Activated T-helper 2 cell treated with anti-CD3 and anti-CD28 coated beads, Interferon-gamma antibody, Interleukin-2, Interleukin-4, amounts not matched to agents 10 μg/mL and 5 μg/mL and 100 μg/mL, durations not matched to agents 14 hours and 24 hours and 36 hours (primary cell): ENCODE measurements at places on chromosomes 6 and 20.

DNA sequence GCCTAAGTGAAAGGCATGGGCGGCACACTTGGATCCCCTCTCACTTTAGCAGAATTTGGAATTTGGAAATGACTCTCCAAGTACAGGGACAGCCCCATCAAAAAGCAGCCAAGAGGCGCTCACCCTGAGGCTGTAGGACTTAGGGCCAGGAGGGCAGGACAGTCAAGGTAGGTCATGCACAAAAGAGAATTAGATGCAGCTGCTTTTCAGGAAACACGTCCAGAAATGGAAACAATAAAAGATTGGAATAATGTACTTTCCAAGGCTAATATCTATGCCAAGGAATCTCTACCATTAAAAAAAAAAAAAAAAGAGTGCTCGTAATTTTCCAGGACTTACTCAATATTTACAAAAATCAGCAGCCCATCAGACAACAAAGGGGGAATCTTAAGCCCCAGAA is 19.9 kb downstream of the PREP start:
- DNase-seq = no peak
- no peaks in the 10 kb centered on the region for H3K27me3 ChIP-seq
- no peak overlapping the region for H3K4me3 ChIP-seq
- peaks cover 28% of the 10 kb centered on the region for H3K4me1 ChIP-seq
- H3K36me3 ChIP-seq = peaks cover 30% of the 10 kb centered on the region
- H3K27ac ChIP-seq = no peak overlapping the region

- peak; percentile 33 for DNase-seq
- H3K36me3 ChIP-seq = peaks cover 23% of the 10 kb centered on the region
- H3K27me3 ChIP-seq = no peaks in the 10 kb centered on the region
- peaks cover 77% of the 10 kb centered on the region for H3K4me1 ChIP-seq
- peak overlapping the region; percentile 70 for H3K4me3 ChIP-seq
- H3K27ac ChIP-seq = peak overlapping the region; percentile 96
These were observed 113.7 kb upstream of the DTNBP1 start for GRCh38 chr6:15776458-15776980.

DNA sequence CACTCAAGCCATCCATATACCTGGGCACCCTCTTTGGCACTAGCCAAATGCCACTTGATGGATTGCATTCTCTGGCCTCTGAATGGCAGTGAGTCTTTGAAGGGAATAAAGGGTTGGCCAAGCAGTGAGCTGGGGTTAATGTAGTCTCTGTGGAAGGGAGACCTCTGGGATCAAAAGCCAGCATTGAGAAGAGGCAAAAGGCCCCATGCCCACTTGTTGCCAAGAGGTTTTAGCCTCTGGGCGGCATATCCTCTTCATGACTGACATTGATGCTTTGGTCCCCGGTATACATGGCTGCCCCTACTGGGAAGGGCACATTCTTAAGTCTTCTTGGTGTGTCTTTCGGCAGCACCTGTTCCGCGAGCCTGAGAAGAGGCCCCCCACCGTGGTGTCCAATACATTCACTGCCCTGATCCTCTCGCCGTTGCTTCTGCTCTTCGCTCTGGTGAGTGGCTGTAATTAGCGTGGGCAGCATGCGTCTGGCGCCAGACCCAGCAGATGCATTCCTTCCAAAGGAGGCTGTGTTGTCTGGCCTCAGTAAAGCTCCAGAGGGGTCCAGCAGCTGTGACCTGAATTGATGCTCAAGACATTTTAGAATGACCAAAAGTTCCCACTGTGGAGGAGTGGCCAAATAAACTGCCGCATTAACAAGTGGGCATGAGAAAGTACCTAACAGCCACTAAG is 29.5 kb downstream of the GHRH start:
- H3K4me3 ChIP-seq = no peak overlapping the region
- H3K4me1 ChIP-seq = peaks cover 3% of the 10 kb centered on the region
- H3K27me3 ChIP-seq = no peaks in the 10 kb centered on the region
- no peak for DNase-seq

DNA sequence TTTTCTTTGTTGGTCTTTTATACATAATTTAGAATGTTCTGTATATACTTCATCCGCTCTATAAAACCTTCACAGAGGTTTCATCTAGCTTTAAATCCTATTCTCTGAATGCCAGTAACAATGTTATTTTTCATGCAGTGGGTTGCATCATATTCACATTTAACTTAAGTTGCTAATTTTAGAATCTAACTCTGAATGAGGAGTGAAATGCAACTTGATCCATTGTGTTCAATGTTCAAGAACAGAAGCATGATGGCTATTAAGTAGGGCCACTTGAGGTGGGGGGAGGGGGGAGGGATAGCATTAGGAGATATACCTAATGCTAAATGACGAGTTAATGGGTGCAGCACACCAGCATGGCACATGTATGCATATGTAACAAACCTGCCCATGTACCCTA is 224.5 kb downstream of the NKAIN2 start:
- no peaks in the 10 kb centered on the region for H3K27me3 ChIP-seq
- no peaks in the 10 kb centered on the region for H3K4me1 ChIP-seq
- H3K27ac ChIP-seq = no peak overlapping the region
- H3K36me3 ChIP-seq = no peaks in the 10 kb centered on the region

GRCh38 chr6:156978948-156979347 is 201.8 kb downstream of the ARID1B start:
- H3K4me3 ChIP-seq = no peak overlapping the region
- H3K27ac ChIP-seq = no peak overlapping the region
- H3K4me1 ChIP-seq = peaks cover 56% of the 10 kb centered on the region

DNA sequence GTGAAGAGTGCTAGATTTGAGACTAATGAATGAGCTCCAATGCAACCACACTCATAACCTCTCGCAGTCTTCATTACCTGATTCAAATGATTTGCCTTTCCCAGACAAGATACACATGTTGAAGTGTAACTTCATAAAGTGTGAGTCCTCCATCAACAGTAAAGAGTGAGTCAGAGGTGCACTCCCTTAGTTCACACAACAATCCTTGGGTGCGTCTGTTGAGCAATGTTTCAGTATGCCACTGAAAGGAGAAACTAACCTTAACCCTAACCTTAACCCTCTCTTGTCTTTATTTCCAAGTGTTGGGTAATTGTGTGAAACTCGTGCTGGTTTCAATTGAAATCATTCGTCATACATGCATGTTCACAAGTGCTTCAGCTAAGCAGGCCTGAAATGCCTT is 21.0 kb upstream of the RIN2 start:
- H3K27me3 ChIP-seq = peaks cover 4% of the 10 kb centered on the region
- H3K4me1 ChIP-seq = peaks cover 4% of the 10 kb centered on the region
- no peaks in the 10 kb centered on the region for H3K36me3 ChIP-seq
- no peak overlapping the region for H3K27ac ChIP-seq
- no peak for DNase-seq

GRCh38 chr6:71203206-71203605 is 85.4 kb upstream of the OGFRL1 start:
- H3K4me3 ChIP-seq = no peak overlapping the region
- DNase-seq = no peak
- no peaks in the 10 kb centered on the region for H3K27me3 ChIP-seq
- H3K4me1 ChIP-seq = no peaks in the 10 kb centered on the region

- H3K4me3 ChIP-seq = no peak overlapping the region
These were observed 278.0 kb upstream of the CDH4 start for GRCh38 chr20:60974022-60974421.

DNA sequence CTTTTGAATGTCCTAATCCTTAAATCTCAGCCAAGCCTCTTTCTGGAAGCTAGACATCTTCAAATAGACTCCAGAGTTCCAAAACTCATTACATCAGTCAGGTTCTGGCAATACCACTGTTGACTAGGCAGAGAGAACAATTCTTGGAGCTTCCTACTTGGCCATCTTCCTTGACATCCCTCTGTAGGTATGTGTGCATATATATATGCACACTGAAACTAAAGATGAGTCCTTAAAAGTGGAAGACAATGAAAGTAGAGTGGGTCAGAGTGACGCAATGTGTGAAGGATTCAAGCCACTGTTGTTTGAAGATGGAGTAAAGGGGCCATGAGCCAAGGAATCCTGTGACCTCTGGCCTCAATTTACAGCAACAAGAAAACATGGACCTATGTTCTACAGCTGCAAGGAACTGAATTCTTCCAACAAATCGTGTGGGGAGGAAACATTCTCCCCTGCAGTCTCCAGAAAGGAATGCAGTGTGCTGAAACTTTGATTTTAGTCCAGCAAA is 18.7 kb upstream of the DUSP22 start:
- H3K4me1 ChIP-seq = peaks cover 21% of the 10 kb centered on the region
- no peak overlapping the region for H3K27ac ChIP-seq
- DNase-seq = no peak

DNA sequence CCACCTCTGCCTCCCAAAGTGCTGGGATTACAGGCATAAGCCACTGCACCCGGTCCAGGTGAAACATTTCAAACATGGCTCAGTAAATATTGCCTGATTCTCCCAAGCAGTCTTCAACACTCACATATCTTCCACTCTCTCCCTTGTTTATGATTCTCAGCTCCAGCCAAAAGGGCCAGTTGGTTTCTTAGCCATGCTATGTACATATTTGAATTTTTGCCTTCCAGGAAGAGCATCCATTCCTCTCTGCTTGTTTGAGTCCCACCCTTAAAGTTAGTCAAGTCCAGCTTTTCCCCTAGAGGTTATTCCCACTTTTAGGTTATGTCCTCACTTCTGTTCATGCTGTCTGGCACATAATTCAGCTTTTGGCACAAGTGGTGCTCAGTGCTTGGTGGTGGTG is 5.9 kb downstream of the KIFC1 start:
- DNase-seq = no peak
- peaks cover 38% of the 10 kb centered on the region for H3K4me1 ChIP-seq
- H3K4me3 ChIP-seq = no peak overlapping the region
- no peak overlapping the region for H3K27ac ChIP-seq

DNA sequence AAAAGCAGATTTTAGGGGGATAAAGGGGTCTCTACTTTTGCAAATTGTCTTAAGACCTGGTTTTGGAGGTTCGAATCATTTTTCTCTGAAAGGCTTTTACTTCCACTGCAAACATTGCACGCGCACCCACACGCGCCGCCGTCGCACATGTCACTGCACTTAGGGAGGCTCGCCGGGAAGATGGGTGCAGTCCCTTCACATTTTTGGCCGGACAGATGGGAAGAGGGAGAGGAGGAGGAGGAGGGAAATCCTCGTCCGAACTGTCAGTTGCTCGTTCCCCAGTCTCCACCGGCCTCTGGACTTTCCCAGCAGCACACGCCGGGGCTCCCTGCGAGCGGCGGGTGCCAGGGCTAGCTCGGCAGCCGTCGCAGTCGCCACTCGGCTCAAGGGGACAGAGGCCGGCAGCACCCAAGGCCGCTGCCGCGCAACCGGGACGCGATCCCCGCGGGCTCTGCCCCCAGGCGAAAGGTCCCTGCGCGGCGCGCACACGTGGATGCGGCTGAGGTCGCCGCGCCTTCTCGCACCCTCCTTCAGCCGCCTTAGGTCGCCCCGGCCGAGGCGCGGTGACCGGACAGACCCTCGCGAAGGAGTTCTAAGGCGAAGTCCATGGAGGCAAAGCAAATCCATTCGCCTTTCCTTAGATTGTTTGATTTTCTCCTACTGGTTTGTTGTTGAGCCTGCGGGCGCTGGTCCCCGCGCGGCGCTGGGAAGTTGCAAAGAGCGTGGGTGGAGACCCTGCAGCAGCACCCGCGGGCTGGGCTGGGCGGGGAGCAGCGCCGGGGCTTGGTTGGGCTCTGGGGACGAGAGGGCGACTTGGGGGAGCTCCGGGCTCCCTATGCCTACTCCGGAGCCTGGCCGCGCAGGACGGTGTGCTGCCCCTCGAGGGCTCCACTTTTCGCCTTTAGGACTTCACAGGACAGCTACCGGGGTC is 1.2 kb downstream of the MYB start:
- peaks cover 40% of the 10 kb centered on the region for H3K4me1 ChIP-seq
- H3K27me3 ChIP-seq = no peaks in the 10 kb centered on the region
- H3K4me3 ChIP-seq = peak overlapping the region; percentile 97

- no peaks in the 10 kb centered on the region for H3K4me1 ChIP-seq
- H3K27me3 ChIP-seq = peaks cover 3% of the 10 kb centered on the region
- no peak overlapping the region for H3K27ac ChIP-seq
- no peak overlapping the region for H3K4me3 ChIP-seq
These were observed 72.2 kb downstream of the BANF2 start for GRCh38 chr20:17772005-17772343.

GRCh38 chr6:34955442-34955841 is 66.4 kb downstream of the ANKS1A start:
- H3K36me3 ChIP-seq = no peaks in the 10 kb centered on the region
- no peak overlapping the region for H3K4me3 ChIP-seq
- H3K27ac ChIP-seq = no peak overlapping the region
- H3K27me3 ChIP-seq = no peaks in the 10 kb centered on the region

- peaks cover 43% of the 10 kb centered on the region for H3K36me3 ChIP-seq
- no peak overlapping the region for H3K27ac ChIP-seq
- no peak for DNase-seq
- no peaks in the 10 kb centered on the region for H3K27me3 ChIP-seq
- H3K4me1 ChIP-seq = peaks cover 35% of the 10 kb centered on the region
These were observed 7.5 kb upstream of the RBM38 start for GRCh38 chr20:57383447-57384347.

GRCh38 chr20:35871259-35871771 is 83.0 kb downstream of the SCAND1 start:
- peaks cover 31% of the 10 kb centered on the region for H3K36me3 ChIP-seq
- no peaks in the 10 kb centered on the region for H3K27me3 ChIP-seq
- H3K27ac ChIP-seq = peak overlapping the region; percentile 30

DNA sequence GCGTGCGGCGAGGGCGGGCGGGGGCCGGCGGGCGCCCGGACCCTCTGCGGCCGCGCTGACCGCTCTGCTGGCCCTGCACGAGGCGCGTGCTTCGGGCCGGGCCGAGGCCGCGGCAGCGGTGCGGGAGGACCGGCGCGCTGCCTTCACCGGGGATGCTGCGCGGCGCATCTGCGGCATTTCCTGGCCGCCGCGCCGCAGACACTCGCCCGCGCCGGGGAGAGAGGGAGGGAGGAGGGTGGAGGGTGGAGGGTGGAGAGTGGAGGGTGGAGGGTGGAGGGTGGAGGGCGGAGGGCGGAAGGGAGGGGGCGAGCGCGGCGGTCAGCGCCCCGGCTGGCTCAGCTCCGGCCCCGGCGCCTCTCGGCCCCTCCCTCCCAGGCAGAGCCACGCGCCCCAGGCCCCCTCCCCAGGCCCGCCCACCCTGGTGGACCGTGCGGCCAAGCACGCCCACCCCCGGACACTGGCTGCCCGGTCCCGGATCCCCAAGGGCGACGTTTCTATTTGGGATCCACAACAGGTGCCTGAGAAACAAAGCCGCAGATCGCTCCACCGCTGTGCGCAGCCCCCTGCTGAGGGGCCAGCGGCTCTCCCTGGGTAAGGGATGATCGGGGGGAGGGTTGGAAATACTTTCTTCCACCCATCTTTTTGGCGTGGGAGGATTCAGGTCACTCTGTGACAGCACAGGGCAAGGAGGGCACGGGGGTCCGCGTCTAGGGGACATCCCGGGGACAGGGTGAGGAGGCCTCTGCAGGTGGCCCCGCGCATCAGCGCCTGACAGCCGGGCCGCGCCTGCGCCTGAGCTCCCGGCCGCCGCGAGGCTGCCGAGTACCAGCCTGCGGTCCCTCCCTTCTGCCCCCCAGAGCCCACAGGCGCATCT is 111.2 kb upstream of the BEND6 start:
- H3K4me1 ChIP-seq = peaks cover 7% of the 10 kb centered on the region
- no peak overlapping the region for H3K27ac ChIP-seq
- DNase-seq = peak; percentile 61
- H3K4me3 ChIP-seq = peak overlapping the region; percentile 74
- peaks cover 72% of the 10 kb centered on the region for H3K27me3 ChIP-seq
- H3K36me3 ChIP-seq = no peaks in the 10 kb centered on the region
